ENCODE measurements at places on chromosomes 1 and 21. TPM values are rescaled to one million over a fixed set of nuclear protein-coding genes. Genes with fewer than 3 reads are reported as not detected.

GRCh38 chr1:74357756-74358155, 122.6 kb downstream of the TNNI3K start:
- no peak for DNase-seq

The ZBTB8OS gene
- 92.2 TPM for total RNA-seq

The OR2L13 gene
- total RNA-seq: not detected

DNA sequence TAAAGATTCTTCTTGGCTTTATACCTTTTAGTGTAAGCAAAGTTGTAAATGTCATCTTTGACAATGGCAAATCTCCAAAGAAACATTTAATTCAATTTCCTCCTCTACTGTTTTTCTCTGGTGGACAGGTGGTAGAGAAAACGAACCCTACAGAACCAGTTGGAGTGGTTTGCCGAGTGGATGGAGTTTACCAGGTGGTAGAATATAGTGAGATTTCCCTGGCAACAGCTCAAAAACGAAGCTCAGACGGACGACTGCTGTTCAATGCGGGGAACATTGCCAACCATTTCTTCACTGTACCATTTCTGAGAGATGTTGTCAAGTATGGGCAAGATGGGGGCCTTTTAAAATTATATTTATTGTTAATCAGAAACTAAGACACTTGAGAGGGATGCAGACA, 25.8 kb downstream of the UAP1 start:
- DNase-seq: no peak

DNA sequence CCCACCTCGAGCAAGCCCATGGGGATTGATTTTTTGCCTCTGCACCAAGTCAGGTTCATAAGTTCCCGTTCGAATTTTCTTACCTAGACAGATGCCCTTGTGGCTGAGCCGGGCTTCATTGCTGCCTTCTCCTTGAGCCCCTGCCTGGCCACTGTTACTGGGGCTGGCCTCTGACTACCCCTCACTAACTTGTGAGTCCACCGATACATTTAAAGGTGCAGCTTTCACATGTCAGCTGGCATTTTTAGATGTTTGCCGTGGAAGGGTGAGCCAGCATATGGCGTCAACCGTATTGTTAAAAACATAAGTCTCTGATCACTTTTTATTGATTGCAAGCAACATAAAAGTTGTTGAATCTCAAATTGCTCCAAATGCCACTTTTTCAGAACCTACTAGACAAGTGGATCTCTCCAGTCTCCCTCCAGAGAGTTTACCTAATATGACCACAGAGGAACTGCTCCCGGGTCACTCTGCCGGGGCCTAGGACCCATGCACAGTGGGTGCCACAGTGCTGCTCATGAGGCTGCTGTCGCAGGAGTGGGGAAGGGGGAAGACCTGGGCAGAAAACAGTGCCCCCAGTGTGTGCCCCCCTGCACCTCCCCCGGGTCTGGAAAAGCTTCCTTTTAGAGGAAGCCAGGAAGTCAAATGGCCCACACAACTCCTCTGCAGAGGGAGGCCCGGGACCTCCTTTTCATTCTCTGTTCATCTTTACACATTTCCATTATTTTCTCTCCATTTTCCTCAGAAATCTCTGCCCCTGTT, 18.8 kb downstream of the MX1 start:
- no peak for DNase-seq

Data from SJSA1 (cell line).